ENCODE measurements at places on chromosomes 1 and 21. TPM values are rescaled to one million over a fixed set of nuclear protein-coding genes. Genes with fewer than 3 reads are reported as not detected.

- H3K4me3 ChIP-seq = no peak overlapping the region
- H3K36me3 ChIP-seq = no peaks in the 10 kb centered on the region
- peaks cover 8% of the 10 kb centered on the region for H3K27me3 ChIP-seq
- no peaks in the 10 kb centered on the region for H3K4me1 ChIP-seq
- H3K27ac ChIP-seq = no peak overlapping the region
Measured at GRCh38 chr1:30255111-30255724, 468.2 kb downstream of the MATN1 start.

DNA sequence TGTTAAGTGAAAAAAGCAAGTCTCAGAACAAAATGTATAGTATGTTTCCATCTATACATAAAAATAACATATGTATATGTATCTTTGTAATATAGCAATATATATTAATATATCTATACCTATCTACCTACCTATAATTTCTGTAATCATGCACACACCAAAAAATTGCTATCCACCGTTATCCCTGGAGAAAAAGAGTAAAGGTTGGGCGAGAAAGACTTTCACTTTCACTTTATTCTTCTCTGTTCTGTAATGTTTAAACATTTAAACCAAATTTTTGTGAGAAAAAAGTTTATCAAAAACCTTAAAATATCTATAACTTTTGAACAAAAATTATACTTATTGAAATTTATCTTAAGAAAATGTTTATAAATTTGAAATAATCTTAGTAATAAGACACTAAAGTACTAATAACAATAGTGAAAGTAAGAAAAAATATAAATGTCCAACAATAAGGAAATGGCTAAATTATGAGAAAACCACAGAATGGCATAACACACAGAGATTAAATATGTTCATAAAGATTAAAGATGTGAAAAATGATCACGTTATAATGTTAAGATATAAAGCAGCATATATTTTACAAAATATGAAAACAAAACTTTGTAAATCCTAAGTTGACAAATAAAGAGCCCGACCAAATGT lies 74.0 kb upstream of the LRRC53 start:
- DNase-seq = no peak
- no peaks in the 10 kb centered on the region for H3K36me3 ChIP-seq
- H3K27me3 ChIP-seq = no peaks in the 10 kb centered on the region
- H3K4me3 ChIP-seq = no peak overlapping the region
- no peaks in the 10 kb centered on the region for H3K4me1 ChIP-seq

- no peak for DNase-seq
- no peaks in the 10 kb centered on the region for H3K27me3 ChIP-seq
- no peak overlapping the region for H3K27ac ChIP-seq
- peaks cover 16% of the 10 kb centered on the region for H3K4me1 ChIP-seq
- no peak overlapping the region for H3K4me3 ChIP-seq
- H3K36me3 ChIP-seq = no peaks in the 10 kb centered on the region
Measured at GRCh38 chr1:177275736-177276135, 105.0 kb downstream of the BRINP2 start.

DNA sequence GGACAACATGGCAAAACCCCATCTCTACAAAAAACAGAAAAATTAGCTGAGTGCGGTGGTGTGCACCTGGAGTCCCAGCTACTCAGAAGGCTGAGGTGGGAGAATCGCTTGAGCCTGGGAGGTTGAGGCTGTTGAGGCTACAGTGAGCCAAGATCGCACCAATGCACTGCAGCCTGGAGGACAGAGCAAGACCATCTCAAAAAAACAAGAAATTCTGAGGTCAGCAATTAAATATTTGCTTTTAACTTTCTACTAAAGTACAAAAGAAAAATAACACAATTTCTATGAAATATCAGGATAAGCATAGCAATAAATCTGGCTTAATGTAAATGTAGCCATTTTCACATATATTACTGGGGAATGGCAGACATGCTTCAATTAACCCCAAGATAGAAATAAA lies 9.9 kb downstream of the PPP1R15B start:
- H3K27ac ChIP-seq = no peak overlapping the region
- no peaks in the 10 kb centered on the region for H3K27me3 ChIP-seq
- peaks cover 22% of the 10 kb centered on the region for H3K36me3 ChIP-seq
- no peak for DNase-seq

DNA sequence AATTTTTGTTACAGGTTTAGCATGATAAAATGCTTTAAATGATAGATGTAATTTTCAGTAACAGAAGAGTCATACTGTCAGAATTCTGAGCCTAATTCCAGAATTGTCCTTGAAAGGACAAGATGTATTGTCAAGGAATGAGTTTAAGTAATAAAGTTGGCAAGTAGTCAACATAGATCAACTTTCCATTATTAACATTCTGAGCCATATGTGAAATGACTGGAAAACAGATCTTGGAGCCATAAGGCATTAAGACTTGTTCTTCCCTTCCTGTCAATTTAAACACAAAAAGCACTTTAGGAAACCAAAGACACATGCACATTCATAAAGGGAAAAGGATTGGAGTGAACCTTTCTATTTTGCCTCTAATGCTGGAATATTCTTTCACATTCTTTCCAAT lies 107.0 kb downstream of the ODF2L start:
- H3K4me1 ChIP-seq = no peaks in the 10 kb centered on the region
- no peak overlapping the region for H3K4me3 ChIP-seq

The MYOG gene
- not detected for total RNA-seq

The CD244 gene
- 1.5 TPM for total RNA-seq

- peak overlapping the region; percentile 23 for H3K27ac ChIP-seq
- H3K36me3 ChIP-seq = no peaks in the 10 kb centered on the region
- H3K4me1 ChIP-seq = peaks cover 26% of the 10 kb centered on the region
- H3K27me3 ChIP-seq = no peaks in the 10 kb centered on the region
Measured at GRCh38 chr21:38351176-38351959, 94.6 kb downstream of the KCNJ15 start.

GRCh38 chr1:225835856-225836255 lies 25.9 kb downstream of the EPHX1 start:
- no peak overlapping the region for H3K27ac ChIP-seq
- no peak overlapping the region for H3K4me3 ChIP-seq
- H3K4me1 ChIP-seq = peaks cover 24% of the 10 kb centered on the region
- H3K36me3 ChIP-seq = peaks cover 4% of the 10 kb centered on the region
- H3K27me3 ChIP-seq = no peaks in the 10 kb centered on the region

DNA sequence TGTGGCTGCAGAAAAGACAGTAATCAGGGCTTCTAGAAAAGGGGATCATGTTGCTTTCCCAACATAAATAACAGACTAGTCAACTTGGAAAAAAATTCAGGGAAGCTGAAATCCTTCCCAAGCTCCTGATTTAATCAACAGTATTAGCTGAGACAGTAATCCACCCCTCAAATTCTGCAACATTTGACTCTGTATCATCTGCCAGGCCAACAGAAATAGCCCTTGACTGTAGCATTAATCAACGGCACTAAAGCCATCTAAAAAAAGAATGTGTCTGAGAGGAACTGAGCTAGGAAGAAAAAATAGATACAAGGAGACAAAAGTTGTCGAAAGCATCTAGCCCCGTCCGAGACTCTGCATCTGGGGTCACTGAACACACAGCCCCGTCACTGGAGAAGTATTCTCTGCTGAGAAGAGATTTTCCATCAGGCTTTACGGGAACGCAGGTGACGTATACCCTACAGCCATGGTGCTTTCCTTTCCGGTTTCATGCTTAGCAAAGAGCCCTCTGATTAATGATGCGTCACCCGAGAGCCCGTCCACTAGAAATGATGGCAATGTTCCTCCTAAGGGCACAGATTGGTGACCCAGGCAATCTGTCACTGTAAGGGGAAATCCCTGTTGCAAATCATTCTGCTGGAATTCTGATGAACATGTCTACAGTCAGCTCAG lies 42.1 kb upstream of the TP53BP2 start:
- peak overlapping the region; percentile 92 for H3K27ac ChIP-seq
- no peak for DNase-seq
- H3K36me3 ChIP-seq = no peaks in the 10 kb centered on the region
- H3K4me3 ChIP-seq = no peak overlapping the region
- no peaks in the 10 kb centered on the region for H3K4me1 ChIP-seq
- no peaks in the 10 kb centered on the region for H3K27me3 ChIP-seq

DNA sequence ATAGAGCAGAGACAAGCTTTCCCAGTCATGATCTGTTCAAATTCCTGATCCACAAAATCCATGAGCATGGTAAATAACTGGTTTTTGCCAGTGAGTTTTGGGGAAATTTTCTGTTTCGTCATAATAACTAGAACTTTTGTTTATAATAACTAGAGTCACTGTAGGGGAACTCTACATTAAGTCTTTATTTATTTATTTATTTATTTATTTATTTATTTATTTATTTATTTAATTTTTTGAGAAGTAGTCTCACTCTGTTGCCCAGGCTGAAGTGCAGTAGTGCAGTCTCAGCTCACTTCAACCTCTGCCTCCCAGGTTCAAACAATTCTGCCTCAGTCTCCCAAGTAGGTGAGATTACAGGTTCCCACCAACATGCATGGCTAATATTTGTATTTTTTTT lies 1106.8 kb downstream of the AMY1C start:
- DNase-seq = no peak
- H3K27ac ChIP-seq = no peak overlapping the region
- no peaks in the 10 kb centered on the region for H3K36me3 ChIP-seq
- H3K4me1 ChIP-seq = no peaks in the 10 kb centered on the region
- no peak overlapping the region for H3K4me3 ChIP-seq
- H3K27me3 ChIP-seq = no peaks in the 10 kb centered on the region

DNA sequence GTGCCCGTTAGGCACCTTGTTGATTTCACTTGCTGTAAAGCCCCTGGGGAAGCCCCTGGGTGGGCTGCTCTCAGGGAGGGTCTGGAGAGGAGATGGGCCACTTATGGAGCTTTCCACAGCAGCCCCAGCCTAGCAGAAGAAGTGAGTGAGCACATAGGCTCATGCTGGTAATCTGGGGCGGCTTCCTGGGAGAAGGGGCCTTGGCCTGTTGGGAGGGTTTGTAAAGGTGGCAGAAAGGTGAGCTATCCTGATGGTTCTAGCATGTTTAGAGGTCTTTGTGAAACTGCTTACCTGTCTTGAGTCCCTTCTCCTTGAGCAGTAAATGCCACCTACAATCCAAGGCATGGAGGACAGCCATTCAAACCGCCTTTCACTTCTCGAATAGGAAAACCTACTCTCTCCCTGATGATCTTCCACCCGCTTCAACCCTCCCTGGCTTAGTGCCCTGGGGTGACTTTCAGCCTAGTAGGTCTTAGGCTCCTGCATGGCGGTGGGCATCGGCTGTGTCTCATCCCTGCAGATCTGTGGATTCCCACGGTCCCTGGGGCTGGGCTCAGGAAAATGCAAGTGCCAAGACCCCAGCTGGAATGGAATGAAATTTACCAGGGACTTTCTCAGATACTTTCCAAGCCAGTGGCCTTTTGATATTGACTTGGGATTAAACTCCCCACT lies 87.6 kb upstream of the SELENON start:
- no peaks in the 10 kb centered on the region for H3K4me1 ChIP-seq
- no peak overlapping the region for H3K27ac ChIP-seq
- H3K4me3 ChIP-seq = no peak overlapping the region
- no peak for DNase-seq
- no peaks in the 10 kb centered on the region for H3K36me3 ChIP-seq

The ZBTB37 gene
- total RNA-seq = 29.8 TPM

DNA sequence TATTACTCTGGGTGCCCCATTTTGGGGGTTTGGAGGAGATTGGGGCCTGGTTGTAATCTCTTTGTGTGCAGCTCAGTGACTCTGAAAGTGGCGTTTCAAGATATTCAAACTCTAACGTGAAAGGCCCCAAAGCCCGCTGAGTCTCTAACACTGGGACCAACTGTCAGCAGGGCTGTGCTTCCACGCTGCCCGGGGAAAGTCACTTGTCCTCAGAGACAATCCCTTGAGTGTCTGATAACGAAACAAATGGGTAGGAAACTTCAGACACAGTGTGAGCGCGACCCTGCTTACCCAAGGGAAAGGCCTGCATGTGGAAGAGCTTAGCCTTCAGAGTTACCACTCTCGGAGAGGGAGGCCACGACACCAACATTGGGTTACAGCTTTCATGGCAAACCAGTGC lies 837 bp downstream of the UBASH3A start:
- DNase-seq = no peak
- H3K27ac ChIP-seq = no peak overlapping the region
- no peaks in the 10 kb centered on the region for H3K27me3 ChIP-seq
- H3K36me3 ChIP-seq = no peaks in the 10 kb centered on the region
- no peak overlapping the region for H3K4me3 ChIP-seq
- no peaks in the 10 kb centered on the region for H3K4me1 ChIP-seq

The MCOLN3 gene
- total RNA-seq = 4.2 TPM
